ENCODE measurements at places on chromosomes 16 and 17.

DNA sequence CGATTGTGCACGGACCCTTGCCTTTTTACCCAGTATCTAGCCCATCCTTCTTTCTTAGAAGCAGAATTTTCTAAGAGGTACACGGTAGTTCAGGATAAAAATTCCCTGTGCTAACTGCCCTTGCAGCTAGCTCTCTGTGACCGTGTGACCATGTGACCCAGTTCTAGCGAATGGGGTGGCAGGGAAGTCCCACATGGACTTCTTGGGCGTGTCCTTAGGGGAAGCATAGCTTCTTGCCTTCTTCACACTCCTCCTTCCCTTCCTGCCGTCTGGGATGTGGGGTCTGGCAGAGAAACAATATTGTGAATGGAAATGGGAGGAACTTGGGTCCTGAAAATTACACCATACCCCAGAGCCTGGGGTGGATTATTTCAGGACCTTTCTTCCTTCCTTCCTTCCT is 670.7 kb downstream of the MAF start:
- no peak for DNase-seq

- no peak for DNase-seq
These were observed 507.0 kb downstream of the MAF start for GRCh38 chr16:79093554-79093967.

- no peak for DNase-seq
These were observed 16.6 kb downstream of the KIF1C start for GRCh38 chr17:5014357-5014756.

GRCh38 chr17:75843577-75844529 is at the start of gene UNC13D:
Gene UNC13D, minus strand, starts transcription at chr17:75844404. Its CDS starts 67 bp downstream, at chr17:75844337.
- DNase-seq, result peak; percentile 70

GRCh38 chr16:57630931-57631845 is 2.8 kb downstream of the ADGRG1 start:
- DNase-seq, result no peak

GRCh38 chr17:75267411-75268232 is 3.4 kb downstream of the MIF4GD start:
- peak; percentile 18 for DNase-seq

DNA sequence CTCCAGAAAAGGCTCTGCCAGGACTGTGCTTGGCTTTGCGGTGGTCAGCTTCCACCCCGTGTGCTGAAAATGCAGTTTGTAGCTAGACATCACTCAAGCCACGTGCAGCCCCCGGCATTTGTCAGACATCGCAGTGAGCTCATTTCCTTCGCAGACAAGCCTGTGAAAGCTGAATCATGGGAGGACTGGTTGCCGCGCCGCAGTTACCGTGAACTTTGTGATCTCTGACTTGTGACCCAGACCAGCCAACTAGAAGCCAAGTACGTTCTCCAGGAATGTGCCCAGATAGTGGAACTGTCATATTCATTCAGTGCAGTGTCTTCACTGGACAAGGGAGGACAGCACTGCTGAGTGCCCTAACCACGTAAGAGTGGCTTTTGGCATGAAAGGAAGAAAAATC is 58.1 kb downstream of the NDE1 start:
- no peak for DNase-seq

DNA sequence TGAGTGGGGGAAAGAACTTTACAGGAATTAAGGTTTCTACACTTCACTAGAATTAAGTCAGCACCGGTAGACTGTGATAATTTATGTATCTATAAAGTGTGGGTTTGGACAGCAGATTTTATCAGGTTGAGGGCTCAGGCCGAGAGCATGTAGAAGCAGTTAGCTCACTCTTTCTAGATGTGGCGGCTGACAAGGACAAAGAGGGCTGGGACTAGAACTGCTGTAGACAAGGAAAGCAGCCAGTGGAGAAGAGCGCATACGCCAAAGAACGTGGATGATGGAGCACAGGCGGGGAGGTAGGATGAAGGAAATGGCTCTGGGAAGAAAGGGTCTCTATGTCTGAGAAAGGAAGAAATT is 504 bp upstream of the GOSR1 start:
- DNase-seq, result no peak

DNA sequence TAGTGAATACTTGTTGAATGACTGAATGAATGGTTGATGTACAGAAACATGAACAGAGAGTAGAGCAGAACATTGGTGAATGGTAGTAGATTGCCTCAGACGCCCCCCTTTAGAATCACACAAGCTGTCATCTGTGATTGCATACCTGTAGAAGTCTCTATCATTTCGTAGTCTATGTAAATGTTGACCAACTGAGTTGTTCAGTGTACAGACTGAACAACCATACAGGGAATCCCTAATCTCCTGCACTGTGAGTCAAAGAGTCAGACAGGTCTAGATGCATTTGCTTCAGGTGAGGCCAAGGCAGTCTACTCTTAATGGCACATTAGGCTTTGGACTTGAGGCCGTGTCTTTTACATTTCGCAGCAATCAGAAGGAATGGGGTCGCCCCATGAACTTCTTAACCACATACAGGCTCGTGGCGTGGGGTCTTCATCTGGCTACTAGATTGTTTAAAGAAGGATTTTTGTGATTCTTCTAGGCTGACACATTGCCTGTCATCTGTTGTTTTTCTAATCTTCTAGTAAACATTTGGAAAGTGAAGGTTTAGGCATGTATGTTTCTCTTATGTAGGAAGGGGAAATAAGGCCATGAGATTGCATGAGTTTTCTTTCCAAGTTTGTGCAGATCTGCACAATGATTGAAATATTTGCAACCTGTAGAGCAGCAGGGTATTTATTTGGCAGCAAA is 157.4 kb downstream of the WWOX start:
- no peak for DNase-seq

DNA sequence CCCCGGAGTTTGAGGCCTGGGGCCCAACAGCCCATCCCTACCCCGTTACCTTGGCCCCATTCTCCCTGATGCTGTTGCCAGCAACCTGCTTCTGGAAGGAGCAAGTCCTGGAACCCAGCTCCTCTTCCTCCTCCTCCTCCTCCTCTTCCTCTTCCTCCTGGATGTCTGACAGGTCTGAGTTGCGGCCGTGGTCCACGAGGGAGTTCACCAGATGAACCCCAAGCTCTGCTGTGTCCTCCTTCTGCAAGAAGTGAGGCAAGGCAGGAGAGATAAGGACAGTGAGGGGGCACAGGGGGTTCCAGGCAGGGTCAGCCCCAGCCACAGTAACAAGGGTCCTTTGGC is 18.7 kb downstream of the TSPOAP1 start:
- no peak for DNase-seq

GRCh38 chr17:76926237-76926866 is 58.1 kb downstream of the MGAT5B start:
- no peak for DNase-seq

GRCh38 chr17:64051153-64051552 is 30.7 kb upstream of the ICAM2 start:
- DNase-seq, result no peak

- DNase-seq, result no peak
These were observed 93.0 kb upstream of the CORO6 start for GRCh38 chr17:29715680-29716079.

DNA sequence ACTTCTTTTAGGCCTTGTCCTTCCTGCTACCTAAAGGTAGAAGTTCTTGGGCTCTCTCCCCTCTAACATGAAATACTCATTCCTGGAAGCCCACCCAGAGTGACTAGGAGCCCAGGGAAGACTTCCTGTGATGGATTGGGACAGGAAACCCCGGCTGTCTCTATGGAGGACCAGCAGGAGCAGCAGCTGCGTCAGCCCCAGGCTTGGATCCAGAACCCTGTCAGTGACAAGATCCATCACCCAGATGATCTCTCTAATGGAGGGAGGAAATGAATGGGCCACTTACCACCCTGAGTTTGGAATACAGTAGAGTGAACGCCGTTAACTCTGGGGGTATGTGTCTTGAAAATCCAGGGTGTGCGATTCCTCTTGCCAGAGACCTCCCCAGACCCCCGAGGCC is 195.7 kb upstream of the WSCD1 start:
- DNase-seq, result no peak

- peak; percentile 59 for DNase-seq
These were observed 69.2 kb upstream of the CES5A start for GRCh38 chr16:55944377-55944802.

DNA sequence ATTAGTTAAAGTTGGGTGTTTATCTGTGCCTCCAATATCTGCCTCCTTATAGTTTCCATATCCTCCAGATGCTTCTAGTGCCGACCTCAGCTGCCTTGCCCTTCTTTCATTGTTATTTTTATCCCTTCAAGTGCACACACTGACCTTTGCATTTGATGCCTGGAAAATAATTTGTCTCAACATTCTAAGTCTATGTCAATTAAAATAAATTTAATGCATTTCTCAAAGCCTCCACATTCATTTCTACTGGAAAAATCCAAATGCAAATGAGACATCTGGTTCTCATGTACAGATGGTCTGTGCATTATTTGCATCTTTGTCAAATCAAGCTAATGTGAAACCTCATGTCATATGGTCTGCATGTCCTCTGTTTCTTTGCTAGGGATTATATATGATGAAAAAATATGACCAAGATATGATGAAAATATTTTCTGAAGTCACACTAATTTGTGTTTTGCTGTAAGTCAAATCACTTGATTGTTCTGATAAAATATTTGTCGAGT is 61.4 kb downstream of the TMEM100 start:
- no peak for DNase-seq
